Glomerular endothelial cell (primary cell): ENCODE measurements at places on chromosomes 6 and 20.

GRCh38 chr6:3803627-3804468 lies 45.3 kb upstream of the FAM50B start:
- peak; percentile 55 for DNase-seq

DNA sequence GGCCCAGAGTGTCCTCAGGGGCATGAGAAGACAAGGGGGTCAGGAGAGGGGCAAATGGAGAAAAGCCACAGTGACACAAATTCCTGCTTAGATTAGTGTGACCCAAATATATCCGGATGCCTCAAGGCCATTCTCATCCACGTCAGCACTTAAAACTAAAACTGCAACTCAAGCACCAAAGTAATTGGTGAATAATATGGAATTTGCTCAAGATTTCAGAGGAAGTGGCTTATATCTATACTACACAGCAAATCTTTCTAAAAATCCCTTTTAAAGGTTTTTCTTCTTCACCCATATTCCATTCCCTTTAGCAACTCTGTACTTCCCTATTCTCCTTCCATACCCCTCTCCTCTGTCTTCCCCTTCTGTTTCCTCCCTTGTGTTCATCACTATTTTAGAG lies 15.2 kb downstream of the DEF6 start:
- DNase-seq = no peak

DNA sequence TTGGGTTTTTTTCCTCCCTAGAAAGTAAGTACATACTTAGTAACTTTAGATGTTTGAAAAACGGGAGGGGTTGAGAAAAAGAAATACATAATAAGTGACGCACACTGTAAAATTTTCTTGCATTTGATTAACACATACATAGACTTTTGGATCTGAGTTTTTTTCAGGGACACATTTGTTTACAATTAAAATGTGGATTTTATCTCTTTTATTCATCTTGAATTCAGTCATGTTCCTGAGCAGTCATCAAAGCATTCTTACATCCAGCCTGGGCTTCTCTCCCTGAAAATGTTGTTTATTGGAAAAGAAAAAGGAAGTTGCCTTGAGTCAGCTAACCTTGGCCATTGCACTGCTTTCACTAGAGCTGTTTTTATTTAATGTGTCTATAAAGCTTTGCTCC lies 8.7 kb upstream of the RPP40 start:
- DNase-seq = peak; percentile 36

DNA sequence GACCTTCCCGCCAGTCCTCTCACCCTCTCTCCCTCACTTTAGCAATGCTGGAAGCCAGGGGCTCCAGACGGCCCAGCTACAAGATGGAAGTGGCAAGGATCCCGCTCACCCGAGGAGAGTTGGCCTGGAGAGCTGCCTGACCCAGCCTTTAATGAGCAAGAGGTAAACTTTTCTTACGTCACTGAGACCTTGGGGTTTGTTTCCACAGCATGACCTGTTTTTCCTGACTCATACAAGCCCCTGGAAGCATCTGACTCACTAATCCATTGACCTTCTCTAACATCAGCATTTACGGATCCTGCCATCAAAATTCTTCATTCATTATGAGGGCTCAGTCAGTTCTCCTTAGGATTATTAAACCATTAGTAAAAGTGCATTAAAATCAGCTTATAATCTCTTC lies 120.4 kb downstream of the MYLK4 start:
- DNase-seq = peak; percentile 71

DNA sequence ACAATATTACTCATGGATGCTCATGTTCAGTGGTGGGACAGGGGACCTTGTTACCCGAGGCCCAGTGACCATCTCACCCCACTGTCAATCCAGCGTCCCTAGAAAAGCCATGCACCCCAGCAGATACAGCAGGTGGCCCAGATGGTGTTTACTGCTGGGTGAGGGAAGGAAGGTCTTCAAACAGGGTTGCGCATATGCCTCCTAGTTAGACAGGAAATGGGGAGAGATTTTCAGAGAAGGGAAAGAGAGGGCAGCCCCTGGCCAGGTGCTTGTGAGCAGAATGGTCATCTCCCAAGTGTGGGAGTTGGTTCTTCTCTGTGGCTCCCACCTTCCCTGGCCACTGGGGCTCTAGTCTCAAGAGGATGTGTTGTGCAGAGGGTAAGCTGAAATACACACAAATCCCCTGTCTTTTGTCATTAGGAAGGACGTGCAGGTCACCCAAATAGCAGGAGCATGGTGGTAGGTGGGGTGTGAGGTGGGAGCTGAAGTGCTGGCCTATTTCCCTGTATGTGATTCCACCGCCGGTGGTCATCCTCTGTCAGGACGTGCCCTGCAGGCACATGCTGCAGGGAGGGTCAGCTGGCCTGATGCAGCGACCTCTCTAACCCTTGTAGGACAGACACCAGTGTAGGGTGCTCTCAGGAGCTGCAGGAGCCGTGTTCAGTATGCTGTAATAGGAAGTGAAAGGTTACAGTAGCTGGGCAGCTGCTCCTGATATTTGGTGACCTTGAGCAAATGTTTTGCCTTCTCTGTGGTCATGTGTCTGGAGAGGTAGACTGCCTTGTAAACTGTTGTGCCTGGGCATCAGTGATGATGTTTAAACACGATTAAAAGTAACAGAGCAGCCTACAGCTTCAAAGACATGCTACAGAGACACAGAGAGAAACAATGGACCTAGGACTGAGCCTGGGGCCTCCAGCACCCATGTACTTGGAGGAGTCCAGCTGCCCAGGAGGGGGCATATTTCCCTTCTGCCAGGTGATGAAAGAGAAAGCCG lies 3.2 kb upstream of the CST3 start:
- no peak for DNase-seq

DNA sequence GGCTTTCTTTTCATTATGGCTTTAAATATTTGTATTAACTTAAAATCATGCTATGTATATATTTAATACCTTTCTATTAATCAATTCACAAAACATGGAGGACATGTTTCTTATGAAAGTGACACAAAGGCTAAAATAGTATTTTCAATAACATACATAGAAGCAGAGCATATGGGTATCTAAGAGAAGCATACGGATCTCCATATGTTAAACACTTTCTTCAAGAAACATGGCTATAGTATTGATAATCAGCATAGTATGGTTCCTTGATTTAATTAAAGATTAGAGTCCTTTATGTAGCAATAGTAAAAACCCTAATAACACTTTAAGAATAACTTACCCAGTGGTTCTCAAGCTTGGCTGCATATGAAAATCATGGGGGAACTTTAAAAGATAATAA lies 58.5 kb downstream of the GRIK2 start:
- no peak for DNase-seq

DNA sequence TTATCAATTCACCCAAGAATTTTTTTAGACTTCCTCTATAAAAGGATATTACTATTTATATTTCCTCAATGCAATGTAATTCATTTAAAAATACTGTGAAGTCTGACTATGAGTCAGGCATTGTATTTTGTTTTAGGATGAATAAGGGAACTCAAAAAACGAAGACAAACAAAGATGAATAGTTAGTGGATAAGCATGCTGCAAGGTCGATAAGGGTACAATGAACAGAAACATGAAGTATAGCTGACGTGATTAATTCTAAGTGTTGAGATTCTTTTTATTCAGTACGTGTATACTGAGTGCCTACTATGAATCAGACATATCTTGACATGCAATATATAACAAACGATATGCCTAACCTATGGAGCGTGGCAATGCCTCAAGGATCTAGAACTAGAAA lies 105.4 kb downstream of the PDE10A start:
- DNase-seq = no peak

GRCh38 chr6:21429291-21429690 lies 164.3 kb upstream of the SOX4 start:
- DNase-seq = no peak

GRCh38 chr6:106145741-106146227 lies 59.6 kb downstream of the PRDM1 start:
- no peak for DNase-seq

DNA sequence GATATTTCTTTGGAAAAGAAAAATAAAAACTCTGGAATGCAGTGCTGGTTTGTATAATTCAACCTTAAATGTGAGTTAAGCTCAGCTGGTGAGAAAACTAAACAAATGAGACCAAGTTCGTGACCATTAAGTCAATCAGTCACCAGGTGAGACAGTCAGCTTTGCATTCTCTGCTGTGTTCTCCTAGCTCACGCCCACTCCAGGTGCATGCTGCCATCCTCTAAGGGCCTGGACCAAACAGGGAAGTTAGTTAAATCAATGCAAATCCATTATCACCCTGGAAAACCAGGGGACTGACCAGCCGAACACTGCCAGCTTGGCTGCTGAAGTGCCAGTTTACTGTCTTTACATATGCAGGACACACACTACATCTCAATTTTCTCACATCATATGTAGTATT lies 7.2 kb downstream of the TPBG start:
- DNase-seq = no peak
